T-cell (primary cell): ENCODE measurements at places on chromosomes 5 and 9.
A peak's percentile ranks its signal among the peaks of the same experiment; 100 is the strongest.

DNA sequence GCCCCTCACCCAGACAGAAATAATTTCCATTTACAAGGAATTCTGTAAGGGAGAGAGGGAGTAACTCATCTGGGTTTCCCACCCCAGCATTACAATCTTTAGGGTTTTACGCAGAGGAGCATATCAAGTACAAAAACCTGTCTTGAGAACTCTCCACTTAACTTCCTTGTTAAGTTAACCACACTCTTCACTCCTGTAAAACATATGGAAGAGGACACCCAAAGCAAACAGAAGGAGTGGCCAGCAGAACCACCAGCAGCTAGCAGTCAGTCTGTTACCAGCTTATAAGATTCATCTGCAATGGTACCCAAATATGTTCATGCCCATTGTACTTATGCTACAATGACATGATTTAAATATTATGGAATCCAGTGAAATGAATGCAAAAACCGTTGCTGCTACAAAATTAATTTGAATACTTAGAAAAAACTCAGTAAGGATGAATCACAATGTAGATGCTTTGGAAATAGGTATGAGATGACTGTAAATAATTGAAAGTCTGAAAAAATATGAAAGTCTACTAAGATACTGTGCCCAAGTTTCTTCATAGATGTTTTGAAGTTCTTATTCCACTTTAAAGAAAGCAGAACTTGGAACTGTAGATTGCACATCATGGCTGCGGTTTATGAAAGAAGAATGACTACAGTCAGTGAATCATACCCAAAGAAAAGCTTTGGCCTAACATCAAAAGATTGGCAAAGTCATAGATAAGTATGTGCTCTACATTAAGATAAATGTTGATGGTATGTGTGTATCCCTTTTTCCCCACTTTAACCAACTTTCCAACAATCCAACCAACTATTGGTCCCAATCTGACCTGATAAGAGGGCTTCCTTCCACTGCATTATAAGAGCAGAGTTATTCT is 233.6 kb downstream of the ACTL7B start:
- DNase-seq: no peak

DNA sequence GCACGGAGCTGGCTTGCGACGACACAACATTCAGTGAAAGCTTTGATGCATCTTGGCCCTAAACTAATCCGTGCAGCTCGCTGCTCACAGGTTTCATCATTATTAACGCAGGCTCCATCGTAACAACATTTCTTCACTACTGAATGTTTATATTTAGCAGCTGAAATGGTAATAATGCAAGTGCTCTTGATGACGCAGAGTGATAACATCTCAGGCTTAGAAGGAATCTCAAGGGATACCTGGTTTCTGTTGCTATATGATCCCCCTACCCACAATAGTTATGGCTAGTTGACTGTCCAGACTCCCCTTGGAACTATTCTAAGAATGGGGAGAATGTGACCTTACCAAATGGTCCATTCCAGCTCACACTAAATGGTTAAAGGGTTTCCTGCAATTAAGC is 36.2 kb downstream of the C5 start:
- no peak for DNase-seq

DNA sequence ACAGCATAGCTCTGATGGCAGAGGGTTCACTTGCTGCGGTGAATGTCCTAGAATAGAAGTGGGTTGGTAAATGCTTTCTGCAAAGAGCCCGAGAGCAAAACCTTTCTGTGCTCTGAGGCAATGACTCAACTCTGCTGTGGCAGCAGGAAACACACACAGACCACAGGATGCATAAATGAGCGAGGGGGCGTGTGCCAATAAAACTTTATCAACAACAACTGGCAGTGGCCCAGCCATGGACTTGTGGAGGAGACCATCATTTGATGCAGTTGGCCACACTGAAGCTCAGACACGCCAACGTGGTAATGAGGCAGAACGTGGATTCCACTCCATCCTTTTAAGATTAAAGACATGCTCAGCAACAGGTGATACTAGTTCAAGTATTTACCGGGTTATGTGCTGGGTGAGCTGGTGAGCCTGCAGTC is 6.8 kb downstream of the MRPL36 start:
- peak; percentile 85 for DNase-seq

DNA sequence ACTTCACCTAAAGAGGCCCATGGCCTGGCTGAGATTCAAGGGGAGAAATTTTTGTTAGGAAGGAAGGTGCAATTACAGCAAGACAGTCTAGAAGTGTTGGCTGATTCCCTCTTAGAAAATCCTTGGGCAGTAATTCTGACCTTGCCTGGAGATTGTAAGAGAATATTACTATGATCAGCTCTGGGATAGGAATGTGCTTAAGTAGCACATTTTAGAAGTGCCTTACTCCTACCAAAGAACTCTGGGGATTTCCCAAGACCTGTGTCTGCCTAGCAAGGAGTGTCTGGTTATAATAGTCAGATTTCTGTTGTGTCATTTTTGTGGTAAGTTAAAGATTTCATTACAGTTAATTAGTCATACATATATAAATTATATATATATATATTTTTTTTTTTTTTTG is 52.3 kb downstream of the NLN start:
- no peak for DNase-seq
